Choroid plexus epithelial cell (primary cell): ENCODE measurements at places on chromosomes 5 and 9.

DNA sequence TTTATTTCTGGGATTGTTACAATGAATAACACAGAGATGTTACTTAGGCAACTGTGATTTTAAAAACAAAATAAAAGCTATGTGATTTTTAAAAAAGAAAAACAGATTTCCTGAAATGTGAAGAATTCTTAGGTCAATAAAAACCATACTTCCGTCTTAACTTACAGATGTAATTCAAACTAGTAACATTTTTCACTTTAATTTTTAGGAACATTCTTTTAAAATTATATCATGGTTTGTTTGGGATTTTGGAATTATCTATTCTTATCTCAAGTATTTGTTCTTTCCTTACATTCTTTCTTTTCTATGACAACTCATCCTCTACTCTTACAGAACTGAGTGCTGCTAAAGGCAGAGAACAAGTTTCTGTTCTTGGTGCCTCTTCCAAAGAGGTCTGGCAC is 159.5 kb downstream of the RAPGEF6 start:
- peak; percentile 33 for DNase-seq

DNA sequence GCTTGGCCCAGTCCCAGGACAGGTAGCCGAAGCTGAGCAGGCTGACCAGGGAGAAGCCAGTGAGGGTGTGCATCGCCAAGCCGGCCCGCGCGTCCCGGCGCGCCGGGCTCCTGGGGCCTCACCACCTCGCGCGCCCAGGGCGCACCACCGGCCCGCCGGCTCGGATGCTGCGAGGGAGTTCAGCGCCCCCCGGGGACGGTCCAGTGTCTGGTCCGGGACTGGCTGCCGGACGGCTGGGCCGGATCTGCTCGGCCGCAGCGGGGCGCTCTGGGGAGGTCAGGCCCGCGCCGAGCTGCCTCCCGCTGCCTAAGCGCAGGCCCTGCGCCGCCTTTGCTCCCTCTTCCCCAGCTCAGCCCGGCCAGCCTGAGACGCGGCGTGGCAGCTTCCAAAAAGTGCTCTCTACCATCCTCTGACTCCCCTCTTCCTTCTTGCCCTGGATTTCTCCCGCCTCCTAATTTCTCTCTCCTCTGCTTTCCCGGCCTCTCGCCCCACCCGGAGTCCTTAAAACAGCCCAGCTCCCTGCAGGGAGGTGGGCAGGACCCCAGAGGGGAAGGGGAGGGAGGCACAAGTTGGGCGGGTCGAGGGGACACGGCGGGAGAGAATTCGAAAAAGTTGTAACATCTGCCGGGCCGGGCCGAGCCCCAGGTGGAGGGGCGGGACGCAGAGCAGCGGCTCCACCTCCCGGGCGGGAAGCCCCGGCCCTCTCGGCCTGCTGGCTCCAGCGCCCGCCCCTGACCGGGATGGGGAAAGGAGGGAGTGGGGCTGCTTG is at the start of gene ARSI:
TSS of gene ARSI (minus strand) at position 605 of the 769 bp plus-strand sequence. CDS start at position 73, 532 bp downstream.
- DNase-seq = peak; percentile 50

- no peak for DNase-seq
These were observed 9.2 kb upstream of the OTULINL start for GRCh38 chr5:14572385-14572784.

DNA sequence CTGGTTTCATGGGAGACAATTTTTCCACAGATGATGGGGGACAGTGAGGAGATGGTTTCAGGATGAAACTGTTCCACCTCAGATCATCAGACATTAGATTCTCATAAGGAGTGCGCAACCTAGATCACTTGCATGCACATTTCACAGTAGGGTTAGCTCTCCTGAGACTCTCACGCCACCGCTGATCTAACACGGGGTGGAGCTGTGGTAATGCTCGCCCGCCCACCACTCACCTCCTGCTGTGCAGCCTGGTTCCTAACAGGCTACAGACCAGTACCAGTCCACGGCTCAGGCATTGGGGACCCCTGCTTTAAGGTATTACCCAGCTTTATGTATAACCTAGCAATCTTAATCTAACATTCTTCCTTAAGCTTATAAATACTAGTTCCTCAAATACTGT is 35.6 kb downstream of the TTC39B start:
- no peak for DNase-seq
